CD4-positive, alpha-beta memory T cell (primary cell): ENCODE measurements at places on chromosomes 12 and 14. TPM values are rescaled to one million over a fixed set of nuclear protein-coding genes. Genes with fewer than 3 reads are reported as not detected.
A peak's percentile ranks its signal among the peaks of the same experiment; 100 is the strongest.

Gene NKX2-8
- not detected for polyA plus RNA-seq

Gene TAPBPL
- 116 TPM for polyA plus RNA-seq

Gene AP1G2
- 108 TPM for polyA plus RNA-seq

Gene RHOF
- polyA plus RNA-seq: 72.6 TPM

DNA sequence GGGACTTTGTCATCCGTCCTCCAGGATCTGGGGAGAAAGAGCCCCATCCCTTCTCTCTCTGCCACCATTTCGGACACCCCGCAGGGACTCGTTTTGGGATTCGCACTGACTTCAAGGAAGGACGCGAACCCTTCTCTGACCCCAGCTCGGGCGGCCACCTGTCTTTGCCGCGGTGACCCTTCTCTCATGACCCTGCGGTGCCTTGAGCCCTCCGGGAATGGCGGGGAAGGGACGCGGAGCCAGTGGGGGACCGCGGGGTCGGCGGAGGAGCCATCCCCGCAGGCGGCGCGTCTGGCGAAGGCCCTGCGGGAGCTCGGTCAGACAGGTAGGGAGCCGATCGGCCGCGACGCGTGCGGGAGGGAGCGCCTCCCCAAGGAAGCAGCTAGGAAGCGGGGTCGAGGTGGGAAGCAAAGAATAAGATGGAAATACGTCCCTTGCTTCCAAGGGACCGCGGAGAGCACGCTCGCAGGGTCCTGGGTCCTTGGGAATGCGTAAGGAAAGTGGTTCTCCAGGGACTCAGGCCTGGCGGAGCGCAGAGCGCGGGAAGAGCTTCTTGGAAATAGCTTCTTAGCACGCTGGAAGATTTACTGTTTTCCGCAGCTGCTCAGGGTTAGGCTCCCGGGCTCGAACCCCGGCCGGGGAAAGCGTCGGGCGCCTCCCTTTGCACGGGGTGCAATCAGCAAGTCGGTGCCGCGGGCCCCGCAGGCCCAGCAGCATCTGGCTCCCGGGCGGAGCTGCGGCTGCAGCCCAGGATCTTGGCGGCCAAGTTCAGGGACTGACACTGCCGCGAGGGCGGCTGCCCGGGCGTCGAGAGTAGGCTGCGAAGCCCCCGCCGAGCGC lies 457 bp downstream of the SOCS2 start:
- peak overlapping the region; percentile 73 for H3K4me3 ChIP-seq
- H3K27ac ChIP-seq: peak overlapping the region; percentile 9

DNA sequence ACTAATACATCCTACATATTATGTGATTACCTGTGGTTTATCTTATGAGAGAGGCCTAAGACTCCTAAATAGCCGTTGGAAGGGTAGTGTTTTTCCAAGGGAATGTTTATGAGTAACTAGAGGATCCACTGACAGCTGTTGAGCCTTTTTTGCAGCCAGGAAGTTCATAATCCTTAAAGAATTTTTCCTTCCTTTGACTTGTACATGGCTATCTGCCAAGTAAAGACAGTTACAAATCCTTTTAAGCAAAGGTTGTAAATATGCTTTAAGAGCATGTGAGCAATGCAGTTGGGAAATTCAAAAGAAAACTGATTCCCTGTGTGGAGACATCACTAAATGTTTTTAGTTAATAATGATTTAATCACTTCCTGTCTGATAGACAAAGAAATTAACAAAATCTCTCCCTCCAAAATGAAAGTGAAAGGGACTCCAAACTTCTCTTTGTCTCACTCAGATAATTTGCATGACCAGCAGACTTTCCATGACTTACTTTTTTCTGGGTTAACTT lies 333.8 kb downstream of the PDZRN4 start:
- H3K4me1 ChIP-seq: peaks cover 15% of the 10 kb centered on the region
- no peak overlapping the region for H3K27ac ChIP-seq
- H3K4me3 ChIP-seq: no peak overlapping the region
- DNase-seq: no peak
- no peaks in the 10 kb centered on the region for H3K27me3 ChIP-seq

Gene OR6C74
- not detected for polyA plus RNA-seq

Gene ITGB7
- polyA plus RNA-seq: 271 TPM

GRCh38 chr14:78445275-78445674 lies 275.1 kb downstream of the NRXN3 start:
- no peaks in the 10 kb centered on the region for H3K36me3 ChIP-seq
- H3K4me3 ChIP-seq: no peak overlapping the region
- H3K4me1 ChIP-seq: no peaks in the 10 kb centered on the region
- no peaks in the 10 kb centered on the region for H3K27me3 ChIP-seq
- no peak for DNase-seq

Gene CYP27B1
- polyA plus RNA-seq: 0.55 TPM

DNA sequence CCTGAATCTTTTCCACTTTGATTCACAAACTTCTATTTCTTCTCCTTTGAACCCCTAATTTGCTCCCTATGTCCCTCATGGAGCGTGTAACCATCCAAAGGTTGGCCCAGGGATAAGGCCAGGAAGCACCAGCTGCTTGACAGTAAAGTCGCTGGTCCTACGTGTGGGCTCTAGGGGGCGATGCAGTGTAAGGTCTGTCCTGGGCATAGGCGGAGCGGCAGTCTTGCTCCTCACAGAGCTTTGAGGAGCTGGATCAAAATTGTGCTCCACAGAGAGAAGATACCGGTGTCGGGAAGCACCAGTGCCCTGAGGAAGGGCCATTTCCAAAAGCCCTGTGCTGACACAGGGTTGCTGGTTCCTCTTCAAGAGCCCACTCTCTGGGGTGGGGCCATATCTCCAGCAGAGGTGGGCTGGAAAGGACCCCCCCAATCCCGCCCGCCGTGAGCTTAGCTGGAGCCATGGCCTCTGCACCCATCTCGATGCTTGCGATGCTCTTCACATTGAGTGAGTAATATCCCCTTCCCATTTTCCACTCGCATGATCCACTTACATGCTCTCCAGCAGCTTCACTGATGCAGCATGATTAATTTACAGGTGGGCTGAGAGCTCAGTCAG lies 49.9 kb upstream of the OR4E1 start:
- no peaks in the 10 kb centered on the region for H3K4me1 ChIP-seq
- DNase-seq: no peak
- peak overlapping the region; percentile 22 for H3K27ac ChIP-seq

Gene E2F7
- polyA plus RNA-seq: not detected

GRCh38 chr14:69672356-69672755 lies 61.0 kb downstream of the SUSD6 start:
- H3K36me3 ChIP-seq: no peaks in the 10 kb centered on the region
- peak overlapping the region; percentile 32 for H3K27ac ChIP-seq
- no peak for DNase-seq
- no peak overlapping the region for H3K4me3 ChIP-seq

DNA sequence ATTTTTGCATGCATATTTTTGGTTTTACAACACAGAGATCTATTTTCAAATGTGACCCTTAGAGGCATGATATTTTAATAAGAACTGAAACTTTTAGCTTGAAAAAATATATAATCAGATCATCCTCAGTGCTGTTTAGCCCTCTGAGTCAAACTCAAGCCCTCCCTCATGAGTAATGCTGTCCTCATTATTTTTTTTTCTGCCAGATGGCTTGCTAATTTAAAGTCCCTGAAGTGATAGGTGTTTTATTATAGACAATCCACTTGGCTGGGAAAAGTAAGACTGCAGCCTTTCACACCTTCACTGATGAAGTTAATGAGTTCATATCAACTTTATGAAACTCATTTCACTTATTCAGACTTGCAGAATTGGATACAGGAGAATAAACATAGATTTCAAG lies 227.7 kb downstream of the SLC16A7 start:
- no peaks in the 10 kb centered on the region for H3K36me3 ChIP-seq
- no peak for DNase-seq
- H3K27ac ChIP-seq: no peak overlapping the region
- no peaks in the 10 kb centered on the region for H3K27me3 ChIP-seq
- no peaks in the 10 kb centered on the region for H3K4me1 ChIP-seq
- H3K4me3 ChIP-seq: no peak overlapping the region

DNA sequence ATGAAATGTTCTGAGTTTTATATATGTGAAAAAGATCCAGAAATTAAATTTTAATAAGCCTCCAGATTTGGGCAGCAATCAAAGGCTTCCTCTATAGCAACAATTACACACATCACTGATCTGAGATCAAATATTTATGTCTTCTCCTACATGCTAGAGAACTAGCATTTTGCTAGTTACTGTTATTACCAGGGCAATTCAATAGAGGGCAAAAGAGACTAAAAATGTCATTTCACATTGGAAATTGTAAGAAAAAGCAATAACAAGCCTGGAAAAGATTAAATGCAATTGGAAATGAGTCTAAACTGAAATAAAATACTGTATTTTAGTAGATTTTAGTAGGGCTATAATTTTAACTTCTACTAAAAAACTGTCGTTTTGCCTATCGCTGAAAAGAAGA lies 32.6 kb upstream of the ANO6 start:
- no peaks in the 10 kb centered on the region for H3K27me3 ChIP-seq
- no peak overlapping the region for H3K4me3 ChIP-seq
- no peaks in the 10 kb centered on the region for H3K4me1 ChIP-seq
- H3K27ac ChIP-seq: no peak overlapping the region
- H3K36me3 ChIP-seq: no peaks in the 10 kb centered on the region

Gene FAM181A
- polyA plus RNA-seq: not detected

GRCh38 chr12:57000393-57000792 lies 6.0 kb downstream of the ZBTB39 start:
- H3K36me3 ChIP-seq: peaks cover 45% of the 10 kb centered on the region
- H3K4me3 ChIP-seq: no peak overlapping the region
- no peaks in the 10 kb centered on the region for H3K27me3 ChIP-seq
- no peak for DNase-seq
- H3K27ac ChIP-seq: no peak overlapping the region

Gene SDR9C7
- polyA plus RNA-seq: not detected

Gene OAS1
- 30.3 TPM for polyA plus RNA-seq

Gene RPAP3
- 33.3 TPM for polyA plus RNA-seq

GRCh38 chr14:77099425-77100167 lies 1.5 kb downstream of the CIPC start:
- no peaks in the 10 kb centered on the region for H3K36me3 ChIP-seq
- H3K4me3 ChIP-seq: no peak overlapping the region
- no peaks in the 10 kb centered on the region for H3K27me3 ChIP-seq
- H3K27ac ChIP-seq: no peak overlapping the region
